ENCODE measurements at places on chromosomes 6 and 20. TPM values are rescaled to one million over a fixed set of nuclear protein-coding genes. Genes with fewer than 3 reads are reported as not detected.

CYB5R4 gene
- 4.3 TPM for total RNA-seq

ZSCAN12 gene
- total RNA-seq: 9.6 TPM

SLC44A4 gene
- not detected for total RNA-seq

CRISP2 gene
- total RNA-seq: not detected

PRDM1 gene
- 5.4 TPM for total RNA-seq

ZSWIM3 gene
- total RNA-seq: 5.6 TPM

IYD gene
- not detected for total RNA-seq

RBM24 gene
- total RNA-seq: 2.5 TPM

Data from fibroblast of lung (primary cell).